Stimulated activated CD4-positive, alpha-beta T cell treated with anti-CD3 and anti-CD28 coated beads, TNF-alpha, amount 100 ng/mL, for 48 hours (primary cell): ENCODE measurements at places on chromosomes 4 and X.

- no peak for DNase-seq
These were observed 95.1 kb downstream of the GPM6A start for GRCh38 chr4:175716961-175717360.

GRCh38 chr4:80336582-80336981, 1.1 kb downstream of the CFAP299 start:
- DNase-seq = no peak

DNA sequence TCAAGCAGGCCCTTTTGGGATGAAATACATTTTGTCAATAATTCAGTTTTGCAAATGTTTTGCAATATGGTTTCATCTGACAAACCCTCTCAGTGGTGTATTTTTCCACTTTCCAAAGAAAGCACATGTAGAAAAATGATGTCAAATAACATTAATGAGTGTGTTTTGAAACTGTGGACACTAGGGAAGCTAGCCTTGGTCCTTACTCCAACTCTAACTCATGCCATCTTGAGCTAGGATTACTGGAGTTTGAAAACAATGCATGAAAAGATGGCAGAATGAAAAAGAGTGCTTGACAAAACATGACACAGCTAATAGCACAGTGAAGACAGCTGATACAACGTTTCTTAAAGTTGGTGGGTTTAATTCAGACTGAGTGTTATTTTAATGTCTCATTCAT, 41.4 kb downstream of the HAND2 start:
- DNase-seq = no peak

DNA sequence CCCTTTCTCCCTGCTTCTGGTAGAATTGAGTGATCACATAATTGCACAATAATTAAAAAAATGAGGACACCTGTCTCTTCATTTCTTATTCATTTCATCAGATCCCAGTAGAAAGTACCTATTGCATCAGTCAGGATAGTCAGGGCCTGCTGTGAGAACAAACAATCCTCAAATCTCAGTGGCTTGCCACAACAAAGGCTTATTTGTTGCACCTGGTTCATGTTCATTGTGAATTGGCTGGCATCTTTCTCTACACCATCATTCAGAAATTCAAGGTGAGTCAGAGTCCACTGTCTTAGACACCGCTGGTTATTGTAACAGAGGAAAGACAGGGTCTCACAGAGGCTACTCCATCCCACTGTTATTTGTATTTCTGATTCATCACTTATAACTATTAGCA, 409.8 kb downstream of the STIM2 start:
- DNase-seq = no peak

GRCh38 chrX:42832764-42833549, 55.0 kb upstream of the PPP1R2C start:
- no peak for DNase-seq

GRCh38 chr4:52550186-52550585, 108.9 kb downstream of the USP46 start:
- no peak for DNase-seq

- no peak for DNase-seq
These were observed 221.0 kb downstream of the ANKRD50 start for GRCh38 chr4:124491361-124492145.

DNA sequence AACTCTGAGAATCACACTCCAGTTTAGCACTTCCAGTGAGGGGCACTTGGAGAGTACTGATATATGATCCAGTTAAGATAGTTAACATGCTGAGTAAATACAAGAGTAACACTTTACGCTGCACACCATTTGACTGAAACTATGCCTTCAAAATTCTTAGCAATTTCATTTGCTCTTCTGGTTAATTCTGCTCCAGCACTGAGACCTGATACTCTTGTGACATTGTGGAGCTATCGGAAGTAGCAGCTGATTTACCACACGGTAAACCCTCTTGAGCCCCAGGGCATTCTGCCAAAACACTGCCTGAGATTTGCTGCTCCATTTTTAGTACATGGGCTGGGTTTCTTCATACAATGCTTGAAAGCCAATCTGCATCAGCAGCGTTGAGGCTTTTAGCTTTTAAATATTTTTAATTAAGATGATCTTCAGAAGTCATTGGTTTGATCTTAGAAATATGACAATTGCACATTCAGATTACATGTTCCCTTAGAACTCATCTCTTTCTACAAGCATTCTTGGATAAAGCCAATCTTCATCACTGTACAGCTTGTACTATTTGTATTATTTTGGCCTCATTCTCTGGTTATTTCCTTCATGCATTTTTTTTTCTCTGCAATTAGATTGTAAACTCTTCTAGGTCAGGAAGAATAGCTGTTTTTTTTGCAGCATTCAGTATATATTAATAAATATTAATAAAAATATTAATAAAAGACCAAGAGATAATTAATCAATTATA, 67.8 kb upstream of the ETNPPL start:
- no peak for DNase-seq

DNA sequence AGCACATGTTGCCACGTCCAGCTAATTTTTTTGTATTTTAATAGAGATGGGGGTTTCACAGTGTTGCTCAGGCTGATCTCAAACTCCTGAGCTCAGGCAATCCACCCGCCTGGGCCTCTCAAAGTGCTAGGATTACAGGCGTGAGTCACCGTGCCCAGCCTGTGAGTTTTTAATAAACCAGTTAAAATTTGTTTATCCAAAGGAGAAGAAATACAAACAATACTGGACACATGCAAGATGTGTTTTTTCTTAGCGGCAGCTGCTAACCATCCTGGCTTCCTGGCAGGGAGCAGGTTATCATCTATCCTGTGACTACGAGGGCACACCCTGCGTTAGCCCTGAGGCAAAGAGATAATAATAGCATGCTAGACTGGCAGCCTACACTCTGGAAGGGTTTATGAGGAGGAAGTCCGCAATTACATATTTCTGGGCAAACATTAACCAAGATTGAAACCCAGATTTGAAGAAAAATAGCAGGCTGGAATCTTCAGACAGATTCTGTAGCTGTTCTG, 191.4 kb downstream of the SPRY1 start:
- DNase-seq = no peak

GRCh38 chrX:81003491-81004185, 194.0 kb upstream of the BRWD3 start:
- no peak for DNase-seq

DNA sequence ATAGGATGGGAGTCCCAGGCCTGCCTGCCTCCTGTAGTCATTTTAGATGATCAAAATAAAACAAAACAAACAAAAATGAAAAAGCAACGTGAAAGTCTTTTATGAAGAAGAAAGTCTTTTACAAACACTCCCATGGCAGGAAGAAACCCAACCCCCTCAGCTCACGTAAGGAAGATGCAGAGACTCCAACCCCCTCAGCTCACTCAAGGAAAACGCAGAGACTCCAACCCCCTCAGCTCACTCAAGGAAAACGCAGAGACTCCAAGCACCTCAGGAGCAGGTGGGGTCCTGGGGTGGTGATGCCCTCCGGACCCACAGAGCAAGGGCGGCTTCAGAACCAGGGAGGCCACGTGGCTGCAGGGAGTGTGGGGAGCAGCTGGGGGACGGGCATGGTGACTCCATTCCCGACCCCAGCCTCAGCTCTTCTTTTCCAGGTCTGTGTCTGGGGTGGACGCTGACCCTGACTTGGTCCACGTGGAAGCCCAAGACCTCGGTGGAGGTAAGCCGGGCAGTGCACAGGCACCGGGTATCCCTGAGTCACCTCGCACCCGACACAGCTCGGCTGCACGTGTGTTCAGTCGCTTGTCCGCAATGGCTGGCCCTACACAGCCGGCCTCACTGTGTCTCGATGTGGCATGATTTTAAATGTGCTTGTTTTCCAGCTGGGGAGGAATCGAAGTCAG, 226.5 kb upstream of the PSAPL1 start:
- no peak for DNase-seq

DNA sequence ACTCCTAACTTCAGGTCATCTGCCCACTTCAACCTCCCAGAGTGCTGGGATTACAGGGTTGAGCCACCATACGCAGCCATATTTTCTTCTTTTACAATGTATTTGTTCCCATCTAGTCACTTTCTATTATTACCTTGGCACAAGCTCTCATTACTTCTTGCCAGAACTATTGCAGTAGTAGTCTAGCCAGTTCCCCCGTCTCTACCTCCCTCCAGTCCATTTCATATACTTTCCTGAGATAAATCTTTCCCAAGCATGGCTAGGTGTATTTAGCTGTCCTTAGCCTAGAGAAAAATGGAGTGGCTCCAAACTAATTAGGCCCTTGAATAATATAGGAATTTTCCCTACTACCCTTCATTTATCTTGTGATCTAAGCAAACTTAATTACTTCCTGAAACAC, 412.2 kb downstream of the RPA4 start:
- no peak for DNase-seq
